ENCODE measurements at places on chromosomes 1 and 21.
A peak's percentile ranks its signal among the peaks of the same experiment; 100 is the strongest.

DNA sequence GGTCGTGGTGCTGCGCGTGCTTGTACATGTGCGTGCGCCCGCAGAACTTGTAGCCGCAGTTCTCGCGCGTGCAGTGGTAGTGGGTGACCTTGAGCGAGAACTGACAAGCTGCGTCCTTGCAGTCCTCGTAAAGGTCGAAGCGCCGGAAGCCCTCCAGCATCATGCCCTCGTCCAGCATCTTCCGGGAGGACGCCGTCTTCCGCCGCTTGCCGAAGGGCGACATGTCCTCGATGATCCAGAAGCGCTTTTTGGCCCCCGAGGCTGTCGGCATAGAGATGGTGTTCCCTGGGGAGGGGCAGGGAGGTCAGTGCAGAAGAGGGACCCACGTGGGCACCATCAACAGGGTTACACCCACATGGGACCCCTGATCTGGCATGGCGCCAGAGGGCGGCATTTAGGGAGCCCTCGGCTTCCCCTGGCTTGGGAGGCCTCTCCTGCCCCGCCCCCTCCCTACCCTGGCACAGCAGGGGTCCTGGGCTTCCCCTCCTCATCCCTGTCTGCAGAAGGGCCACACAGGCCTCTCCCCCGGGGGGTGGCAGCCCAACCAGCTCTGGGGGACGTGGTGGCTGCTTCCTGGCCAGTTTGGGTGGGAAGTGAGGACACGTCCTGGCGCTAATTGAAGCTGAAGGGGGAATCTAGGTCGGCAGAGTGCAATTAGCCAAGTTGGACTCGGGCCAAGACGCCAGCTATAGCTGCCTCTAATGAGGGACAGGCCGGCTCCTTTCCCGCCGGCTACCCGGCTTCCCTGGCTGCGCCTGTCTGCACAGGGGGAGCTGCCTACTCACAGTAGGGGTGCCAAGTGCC, 156.5 kb downstream of the CASZ1 start:
- no peak for DNase-seq

GRCh38 chr1:155860970-155861510, 1.7 kb downstream of the SYT11 start:
- peak; percentile 38 for DNase-seq

DNA sequence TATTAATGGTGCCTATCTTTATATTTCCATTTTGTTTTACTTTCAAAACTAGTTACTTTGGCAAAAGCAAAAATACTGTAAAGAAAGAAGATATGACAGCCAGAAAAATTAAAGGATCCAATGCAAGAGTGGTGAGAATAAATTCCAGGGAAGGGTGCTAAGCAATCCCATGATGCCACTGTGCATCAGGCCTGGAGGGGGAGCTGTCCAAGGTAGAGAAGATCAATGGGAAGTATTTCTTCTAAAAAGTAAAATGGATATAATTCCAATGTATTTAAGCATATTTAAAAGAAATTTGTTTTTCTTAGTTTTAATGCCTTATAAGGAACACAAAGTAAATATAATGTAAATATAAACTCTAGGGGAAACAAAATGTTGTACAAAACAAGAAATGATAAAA, 1382.2 kb upstream of the B3GALT2 start:
- no peak for DNase-seq

DNA sequence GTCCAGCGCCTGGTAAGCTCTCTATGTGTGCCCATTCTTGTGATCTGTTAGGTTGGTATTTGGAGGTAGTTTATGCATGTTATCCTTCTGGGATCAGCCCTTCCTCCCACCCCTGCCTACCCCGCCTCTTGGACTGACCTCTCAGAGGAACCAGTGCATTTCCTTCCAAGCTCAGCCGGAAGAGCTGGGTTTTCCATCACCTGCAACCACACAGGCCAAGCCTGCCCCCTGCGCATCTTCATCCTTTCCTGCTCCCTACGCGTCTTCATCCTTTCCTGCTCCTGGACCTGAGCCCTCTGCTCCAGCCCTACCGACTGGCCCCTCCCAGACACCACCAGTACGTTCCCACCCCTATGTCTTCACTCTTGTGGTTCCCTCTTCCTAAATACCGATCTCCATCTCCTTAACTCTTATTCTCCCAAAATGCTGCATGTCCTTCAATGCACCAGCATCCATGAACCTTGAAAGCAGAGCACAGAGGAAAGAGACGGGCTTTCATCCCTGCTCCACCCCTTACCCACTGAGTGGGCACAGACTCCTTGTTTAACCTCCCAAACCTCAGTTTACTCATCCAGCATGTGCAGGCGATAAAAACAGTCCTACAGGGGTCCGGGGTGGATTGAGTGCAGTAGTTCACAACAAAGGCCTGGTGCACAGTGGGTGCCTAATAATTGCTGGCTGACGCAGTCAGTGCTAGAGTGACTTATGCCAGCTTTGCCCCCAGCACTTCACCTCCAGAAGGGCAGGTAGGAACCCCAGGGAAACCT, 526.3 kb downstream of the MATN1 start:
- no peak for DNase-seq

GRCh38 chr1:111948209-111949171, 41.0 kb downstream of the KCND3 start:
- peak; percentile 4 for DNase-seq

GRCh38 chr1:155897746-155898145, 13.4 kb downstream of the RIT1 start:
- DNase-seq, result no peak

DNA sequence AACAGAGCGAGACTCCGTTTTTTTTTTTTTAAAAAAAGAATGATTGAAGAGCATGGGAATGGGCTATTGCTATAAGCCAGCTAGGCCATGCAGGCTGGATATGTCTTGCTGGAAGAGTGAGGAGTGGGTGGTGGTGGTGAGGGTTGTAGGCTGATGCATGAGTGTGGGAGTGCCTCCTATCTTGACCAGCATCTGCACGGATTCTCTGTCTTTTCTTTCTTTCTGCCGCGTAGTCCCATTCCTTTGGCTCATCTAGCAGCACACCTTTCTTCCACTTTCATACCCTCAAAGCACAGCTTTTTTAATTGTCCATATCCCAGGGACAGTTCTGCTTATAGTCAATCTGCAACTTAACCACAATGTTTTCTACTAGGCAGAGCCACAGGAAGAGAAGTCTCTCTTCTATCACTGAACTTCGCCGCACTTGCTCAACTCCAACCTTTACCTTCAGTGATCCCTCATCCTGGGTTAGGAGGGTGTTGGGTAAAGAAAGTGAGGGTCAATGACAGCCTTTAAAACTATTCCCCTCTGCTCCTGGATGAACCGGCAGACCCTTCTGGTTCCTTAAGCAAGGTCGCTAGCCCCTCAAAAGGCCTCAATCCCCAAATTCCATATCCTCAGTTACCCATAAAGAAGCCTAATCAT, 15.2 kb downstream of the ADCY10 start:
- DNase-seq, result no peak

- no peak for DNase-seq
Observed at GRCh38 chr1:34847094-34847493, 12.5 kb downstream of the SMIM12 start.

- no peak for DNase-seq
Observed at GRCh38 chr1:203317429-203318228, 12.3 kb downstream of the BTG2 start.
